ENCODE measurements at places on chromosomes 1 and 21. TPM values are rescaled to one million over a fixed set of nuclear protein-coding genes. Genes with fewer than 3 reads are reported as not detected.

The CATSPERE gene
- 0.30 TPM for total RNA-seq

The OR6N2 gene
- total RNA-seq: not detected

The BMP8B gene
- 0.82 TPM for total RNA-seq

The SLC30A2 gene
- total RNA-seq: 0.41 TPM

The S100A12 gene
- not detected for total RNA-seq

DNA sequence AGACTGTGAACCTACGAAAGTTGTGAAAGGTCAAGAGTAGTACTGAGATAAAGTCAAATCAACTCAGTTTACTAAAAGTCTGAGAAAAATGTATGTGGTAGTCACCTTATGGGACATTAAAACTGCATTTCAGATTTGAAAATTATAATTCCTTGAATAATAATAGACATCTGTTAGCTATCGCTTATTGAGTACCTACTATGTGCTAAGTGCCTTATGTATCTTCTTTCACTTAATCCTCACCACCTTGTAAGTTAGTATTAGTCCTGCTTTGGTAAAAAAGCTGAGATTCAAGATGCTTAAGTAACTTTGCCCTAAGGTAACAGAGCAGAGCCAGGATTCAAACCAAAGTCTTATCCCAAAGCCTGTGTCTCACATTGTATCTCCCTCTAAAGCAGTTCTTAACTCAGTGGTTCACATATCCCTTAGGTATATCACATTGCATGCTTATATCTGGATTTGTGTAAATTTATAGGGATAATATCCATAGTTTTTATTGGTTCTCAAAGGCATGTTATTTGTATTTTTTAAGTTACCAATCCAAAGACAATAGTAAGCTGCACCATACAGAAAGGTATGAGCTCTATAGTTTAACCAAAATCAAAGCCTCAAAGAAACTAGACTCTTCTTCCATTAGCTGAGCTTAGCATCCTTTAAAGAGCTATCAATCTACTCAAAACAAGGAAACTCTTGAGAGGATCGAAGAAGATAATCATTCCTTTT, 865 bp downstream of the PIGC start:
- H3K4me1 ChIP-seq: peaks cover 4% of the 10 kb centered on the region
- H3K4me3 ChIP-seq: peak overlapping the region; percentile 86
- H3K36me3 ChIP-seq: peaks cover 11% of the 10 kb centered on the region
- H3K27ac ChIP-seq: peak overlapping the region; percentile 26
- H3K27me3 ChIP-seq: no peaks in the 10 kb centered on the region

DNA sequence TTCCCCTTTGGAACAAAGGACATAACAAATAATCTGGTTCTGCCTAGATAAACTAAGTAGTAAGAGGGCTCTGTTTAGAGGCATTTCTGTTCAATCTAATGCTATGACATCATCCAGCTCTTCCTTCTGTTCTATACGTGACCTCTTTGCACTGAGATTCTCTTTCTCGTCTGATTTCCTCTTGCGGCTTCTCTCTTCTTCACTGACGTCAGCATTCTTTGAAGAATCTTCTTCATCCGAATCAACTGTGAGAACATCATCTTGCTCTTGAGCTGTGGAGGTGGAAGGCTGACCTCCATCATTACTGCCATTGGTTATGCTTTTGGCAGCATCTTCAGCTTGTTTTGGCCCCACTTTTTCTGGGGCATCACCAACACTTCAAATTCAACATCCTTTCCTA, 130.4 kb downstream of the HS2ST1 start:
- no peak overlapping the region for H3K27ac ChIP-seq
- H3K27me3 ChIP-seq: no peaks in the 10 kb centered on the region
- DNase-seq: no peak
- peaks cover 22% of the 10 kb centered on the region for H3K36me3 ChIP-seq
- no peak overlapping the region for H3K4me3 ChIP-seq

DNA sequence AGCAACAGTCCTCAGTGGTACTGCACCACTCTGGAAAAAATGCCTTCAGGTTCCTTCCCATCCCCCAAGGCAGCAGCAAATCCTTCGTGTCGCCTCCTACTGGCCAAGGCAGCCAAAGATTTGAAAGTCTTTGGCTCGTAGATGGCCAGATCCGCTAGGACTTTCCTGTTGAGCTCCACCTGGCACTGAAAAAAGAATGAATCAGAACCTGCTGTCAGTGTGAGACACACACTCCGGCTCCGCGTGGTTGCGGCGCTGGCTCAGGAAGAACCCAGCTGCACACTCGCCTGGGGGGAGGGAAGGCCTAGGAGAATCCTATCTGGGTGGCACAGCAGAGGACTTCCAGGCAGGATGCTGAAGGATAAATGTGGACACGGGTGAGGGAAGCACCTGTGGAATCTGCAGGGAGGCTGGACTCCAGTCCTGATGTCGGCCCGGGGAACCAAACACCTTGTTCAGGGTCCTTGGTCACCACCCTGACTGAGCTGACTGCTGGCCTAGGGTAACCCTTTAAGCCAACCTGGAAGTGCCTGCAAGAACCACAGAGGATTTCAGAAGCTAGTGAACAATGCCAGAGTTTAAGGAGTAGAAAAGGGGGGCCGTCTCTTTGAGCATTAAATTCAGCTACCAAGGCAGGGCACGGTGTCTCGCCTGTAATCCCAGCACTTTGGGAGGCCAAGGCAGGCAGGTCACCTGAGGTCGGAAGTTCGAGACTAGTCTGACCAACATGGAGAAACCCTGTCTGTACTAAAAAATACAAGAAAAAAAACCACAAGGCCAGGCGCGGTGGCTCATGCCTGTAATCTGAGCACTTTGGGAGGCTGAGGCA, 3.2 kb upstream of the CCNL2 start:
- peaks cover 59% of the 10 kb centered on the region for H3K36me3 ChIP-seq
- H3K27me3 ChIP-seq: no peaks in the 10 kb centered on the region

- H3K27me3 ChIP-seq: no peaks in the 10 kb centered on the region
- H3K4me3 ChIP-seq: no peak overlapping the region
- H3K4me1 ChIP-seq: peaks cover 52% of the 10 kb centered on the region
- no peak overlapping the region for H3K27ac ChIP-seq
Measured at GRCh38 chr1:18482721-18483425, 2.1 kb downstream of the KLHDC7A start.

GRCh38 chr1:111538343-111539025, 35.1 kb upstream of the ADORA3 start:
- H3K4me3 ChIP-seq: no peak overlapping the region
- no peak for DNase-seq
- H3K36me3 ChIP-seq: no peaks in the 10 kb centered on the region
- H3K27ac ChIP-seq: peak overlapping the region; percentile 16

- H3K27me3 ChIP-seq: peaks cover 3% of the 10 kb centered on the region
- peaks cover 24% of the 10 kb centered on the region for H3K4me1 ChIP-seq
- no peak for DNase-seq
Measured at GRCh38 chr1:166470014-166470413, 303.2 kb upstream of the FAM78B start.

DNA sequence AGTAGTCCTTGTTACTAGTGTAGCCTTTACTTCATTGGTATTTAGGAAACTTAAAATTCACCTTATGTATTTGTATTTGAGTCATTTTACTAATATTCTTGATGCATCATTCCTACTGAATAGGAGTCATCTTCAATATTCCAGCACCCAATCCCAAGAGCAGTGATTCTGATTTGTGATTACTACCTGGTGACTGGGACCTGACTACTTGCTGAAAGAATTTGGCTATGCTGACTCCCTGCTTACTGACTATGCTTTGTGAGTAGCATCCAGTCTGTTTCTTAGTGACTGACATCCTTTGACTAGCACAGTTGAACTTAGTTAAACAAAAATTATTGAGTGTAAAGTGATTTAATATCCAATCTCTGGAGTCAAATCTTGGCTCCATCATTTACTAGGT, 129.9 kb upstream of the NEGR1 start:
- H3K27ac ChIP-seq: no peak overlapping the region
- DNase-seq: no peak
- 0 out of 2 replicates have a peak, but pooled peaks cover 3% of the 10 kb centered on the region for H3K4me1 ChIP-seq

DNA sequence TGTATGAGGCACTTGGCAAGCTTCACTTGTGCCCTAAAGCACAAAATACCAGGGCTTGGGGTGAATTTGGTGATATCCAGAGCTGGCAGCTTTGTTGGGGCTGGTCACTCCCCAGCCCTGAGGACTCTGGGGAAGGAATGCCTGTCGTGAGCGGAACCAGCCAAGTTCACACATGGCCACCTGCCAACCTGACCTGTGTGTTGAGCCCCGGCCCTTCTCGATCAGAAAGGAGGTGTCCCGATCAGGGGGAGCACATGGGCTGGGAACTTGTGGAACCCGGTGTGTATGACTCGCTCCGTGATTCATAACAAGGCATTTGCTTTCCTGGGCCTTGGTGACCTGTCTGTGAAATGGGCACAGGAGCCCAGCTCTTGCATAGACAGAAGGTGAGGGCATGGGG, 43.1 kb downstream of the AGPAT3 start:
- DNase-seq: no peak
- H3K4me3 ChIP-seq: no peak overlapping the region
- no peaks in the 10 kb centered on the region for H3K27me3 ChIP-seq
- H3K36me3 ChIP-seq: no peaks in the 10 kb centered on the region

- H3K36me3 ChIP-seq: peaks cover 60% of the 10 kb centered on the region
- H3K4me3 ChIP-seq: no peak overlapping the region
- no peak for DNase-seq
- no peak overlapping the region for H3K27ac ChIP-seq
- no peaks in the 10 kb centered on the region for H3K4me1 ChIP-seq
- peaks cover 15% of the 10 kb centered on the region for H3K27me3 ChIP-seq
Measured at GRCh38 chr1:4468386-4468785, 186.0 kb upstream of the AJAP1 start.

DNA sequence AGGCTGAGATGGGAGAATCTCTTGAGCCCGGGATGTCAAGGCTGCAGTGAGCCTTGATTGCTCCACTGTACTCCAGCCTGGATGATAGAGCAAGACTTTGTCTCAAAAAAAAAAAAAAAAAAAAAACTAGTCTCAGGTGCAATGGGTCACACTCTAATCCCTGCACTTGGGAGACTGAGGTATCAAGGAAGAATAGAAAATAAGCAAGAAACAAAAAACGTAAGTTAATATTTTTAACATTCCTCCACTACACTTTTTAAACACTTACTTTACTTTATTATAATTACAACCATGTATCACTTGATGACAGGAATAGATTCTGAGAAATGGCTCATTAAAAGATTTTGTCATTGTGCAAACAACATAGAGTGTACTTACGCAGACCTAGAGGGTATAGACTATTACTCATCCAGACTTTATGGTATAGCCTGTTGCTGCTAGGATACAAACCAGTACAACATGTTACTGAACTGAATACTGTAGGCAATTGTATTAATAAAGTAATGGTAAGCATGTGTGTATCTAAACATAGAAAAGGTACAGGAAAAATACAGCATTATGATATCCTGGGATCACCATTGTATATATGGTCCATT, 1244.1 kb upstream of the ADGRL4 start:
- H3K36me3 ChIP-seq: peaks cover 20% of the 10 kb centered on the region
- H3K27me3 ChIP-seq: no peaks in the 10 kb centered on the region
- DNase-seq: no peak

GRCh38 chr21:40641042-40641441, 205.9 kb downstream of the DSCAM start:
- no peaks in the 10 kb centered on the region for H3K27me3 ChIP-seq
- H3K36me3 ChIP-seq: peaks cover 3% of the 10 kb centered on the region
- H3K4me1 ChIP-seq: no peaks in the 10 kb centered on the region
- no peak for DNase-seq
- H3K4me3 ChIP-seq: no peak overlapping the region

DNA sequence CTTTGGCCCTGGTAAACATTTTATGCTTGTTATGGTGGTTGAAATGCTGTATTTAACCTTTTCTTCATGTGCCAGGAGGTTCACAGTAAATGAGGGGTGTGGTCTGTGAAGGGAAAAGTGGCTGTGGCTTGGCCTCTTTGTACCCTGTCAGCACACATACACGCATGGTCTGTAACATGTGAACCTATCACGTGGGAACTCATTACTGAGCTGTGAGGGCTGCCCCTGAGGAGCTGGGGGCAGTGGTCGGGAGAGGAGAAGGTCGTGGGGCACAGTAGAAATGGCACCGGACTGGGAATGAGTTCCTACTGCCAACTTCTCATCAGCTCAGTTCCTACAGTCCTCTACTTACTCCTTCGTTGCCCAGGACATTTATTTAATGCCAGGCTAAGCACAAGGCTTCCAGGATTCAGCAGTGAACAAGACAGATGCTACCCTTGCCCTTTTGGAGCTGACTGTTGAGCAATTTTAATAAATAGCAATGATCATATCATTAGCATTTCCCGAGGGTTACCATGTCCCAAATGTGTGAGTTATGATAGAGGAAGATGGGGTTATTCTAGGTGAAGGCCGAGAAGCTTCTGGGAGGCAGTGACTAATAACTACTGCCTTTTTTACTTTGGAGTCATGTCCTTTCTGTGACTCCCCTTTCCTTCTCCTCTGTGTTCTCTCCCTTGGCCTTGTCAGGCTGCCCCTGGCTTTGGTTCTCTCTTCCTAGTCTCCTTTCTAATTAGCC, 38.8 kb downstream of the DDR2 start:
- no peak for DNase-seq
- H3K27me3 ChIP-seq: no peaks in the 10 kb centered on the region
- peaks cover 1% of the 10 kb centered on the region for H3K4me1 ChIP-seq
- H3K4me3 ChIP-seq: no peak overlapping the region
- no peaks in the 10 kb centered on the region for H3K36me3 ChIP-seq

DNA sequence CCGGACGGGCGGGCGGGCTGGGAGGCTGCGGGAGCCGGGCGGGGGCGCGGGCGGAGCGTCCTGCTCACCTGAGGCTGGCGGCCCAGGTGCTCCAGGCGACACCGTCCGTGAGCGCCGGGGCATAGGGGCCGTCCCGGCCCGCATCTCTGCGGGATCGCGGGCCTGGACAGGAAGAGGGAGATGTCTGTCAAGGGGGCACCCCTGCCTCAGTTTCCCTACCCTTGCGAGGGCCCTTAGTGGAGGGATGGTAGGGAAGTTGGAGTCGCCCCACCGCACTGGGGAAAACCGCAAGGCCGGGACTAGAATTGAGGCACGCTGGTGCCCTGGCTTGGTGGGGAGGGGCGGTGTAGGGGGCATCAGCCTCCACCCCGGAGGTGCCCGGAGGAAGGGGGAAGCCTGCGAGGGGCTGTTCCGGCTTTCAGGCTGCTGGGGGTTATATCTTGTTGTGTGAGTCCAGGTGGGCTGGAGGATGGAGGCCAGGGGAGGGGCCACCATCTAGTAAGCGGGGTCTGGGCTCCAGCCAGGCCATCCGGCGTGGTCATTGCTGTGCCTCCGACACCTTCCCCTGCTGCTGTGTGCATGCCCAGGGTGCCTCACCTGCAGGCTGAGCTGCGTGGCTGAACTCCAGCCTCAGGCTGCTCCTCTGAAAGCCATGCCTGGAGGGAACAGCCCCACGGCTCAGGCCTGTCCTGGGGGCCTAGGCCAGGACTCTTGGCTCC, 580 bp downstream of the VWA1 start:
- H3K4me3 ChIP-seq: peak overlapping the region; percentile 68
- H3K27me3 ChIP-seq: peaks cover 6% of the 10 kb centered on the region
- peaks cover 22% of the 10 kb centered on the region for H3K4me1 ChIP-seq
- H3K36me3 ChIP-seq: no peaks in the 10 kb centered on the region
- peak; percentile 16 for DNase-seq

DNA sequence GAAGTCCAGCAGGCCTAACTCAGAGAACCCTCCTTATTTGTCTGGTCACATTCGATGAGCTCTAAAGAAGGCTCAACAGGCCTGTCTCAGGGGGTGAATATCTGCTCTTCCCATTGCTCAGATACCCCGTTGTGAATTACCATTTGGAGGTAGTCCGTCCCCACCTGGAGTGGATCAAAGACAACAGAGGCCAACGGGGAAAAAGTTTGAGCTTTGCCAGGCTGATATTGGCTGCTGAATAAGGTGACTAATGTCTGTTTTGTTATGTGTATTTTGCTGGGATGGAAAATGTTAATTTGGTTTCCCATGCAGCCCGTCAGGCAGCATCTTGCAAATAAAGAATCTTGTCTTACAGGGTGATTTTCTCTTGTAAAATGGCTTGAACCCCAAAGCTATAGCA, 69.2 kb upstream of the EPS8L3 start:
- H3K27me3 ChIP-seq: peaks cover 3% of the 10 kb centered on the region
- H3K27ac ChIP-seq: peak overlapping the region; percentile 91
- DNase-seq: no peak
- peak overlapping the region; percentile 54 for H3K4me3 ChIP-seq
- peaks cover 49% of the 10 kb centered on the region for H3K36me3 ChIP-seq
- H3K4me1 ChIP-seq: peaks cover 48% of the 10 kb centered on the region
